Tongue (tissue), 3 donors: ENCODE measurements at places on chromosomes 5 and 9.

- DNase-seq: no peak
Measured at GRCh38 chr5:121945261-121945660, 16.5 kb upstream of the SRFBP1 start.

- DNase-seq: peak; percentile 82
Measured at GRCh38 chr9:96418920-96419690, 935 bp upstream of the ZNF367 start.

DNA sequence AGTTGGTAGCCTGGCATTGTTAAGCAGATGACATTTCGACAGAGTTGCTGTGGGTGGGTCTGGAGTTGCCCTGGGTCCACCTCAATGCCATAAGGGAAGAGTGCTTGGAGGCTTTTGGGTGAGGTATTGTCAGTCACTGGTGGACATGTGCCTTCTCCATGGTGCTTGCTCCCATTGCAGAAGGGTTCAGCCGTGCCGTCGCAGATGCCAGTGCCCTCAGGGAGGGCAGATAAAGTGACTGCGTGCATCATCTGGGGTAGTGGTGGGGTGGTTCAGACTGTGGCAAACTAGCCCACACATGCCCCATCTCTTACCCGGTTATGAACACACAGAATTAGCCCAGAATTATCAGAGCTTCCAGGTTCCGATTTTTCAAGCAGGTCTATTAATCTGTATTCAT is 71.6 kb downstream of the FBXL7 start:
- no peak for DNase-seq

- no peak for DNase-seq
Measured at GRCh38 chr5:54994628-54995027, 9.2 kb upstream of the ESM1 start.

GRCh38 chr9:133991214-133991921 is 756 bp downstream of the VAV2 start:
- no peak for DNase-seq
